Testis (tissue), 5 donors: ENCODE measurements at places on chromosomes 4 and X. TPM values are rescaled to one million over a fixed set of nuclear protein-coding genes. Genes with fewer than 3 reads are reported as not detected.

CXorf49 gene
- total RNA-seq, result 19.1 TPM

GUCY1A1 gene
- total RNA-seq, result 4.6 TPM

PRIMPOL gene
- 17.6 TPM for total RNA-seq

RAB33B gene
- 12.1 TPM for total RNA-seq

CSAG2 gene
- total RNA-seq, result not detected

ZNF518B gene
- 38.1 TPM for total RNA-seq

OPHN1 gene
- 5.7 TPM for total RNA-seq

AMBN gene
- total RNA-seq, result not detected

WDR17 gene
- 9.3 TPM for total RNA-seq

ITM2A gene
- total RNA-seq, result 6.8 TPM

GPRIN3 gene
- 2.5 TPM for total RNA-seq

TSC22D3 gene
- total RNA-seq, result 123 TPM

MAGT1 gene
- total RNA-seq, result 29.1 TPM

STATH gene
- not detected for total RNA-seq

GC gene
- total RNA-seq, result not detected

SLC6A14 gene
- total RNA-seq, result not detected

GPR50 gene
- total RNA-seq, result not detected

PPP2R2C gene
- 13.1 TPM for total RNA-seq

EOLA2 gene
- total RNA-seq, result 35.1 TPM

BEX5 gene
- 29.4 TPM for total RNA-seq

SHROOM3 gene
- 7.2 TPM for total RNA-seq

DOK7 gene
- 22.9 TPM for total RNA-seq

FOXR2 gene
- 3.3 TPM for total RNA-seq

PHEX gene
- total RNA-seq, result 0.37 TPM

CABS1 gene
- 66.2 TPM for total RNA-seq

PABPC4L gene
- total RNA-seq, result 1.0 TPM

BEX2 gene
- total RNA-seq, result 116 TPM

PRDM8 gene
- total RNA-seq, result 4.3 TPM

VCX3A gene
- total RNA-seq, result 110 TPM

ELF4 gene
- 4.2 TPM for total RNA-seq

PCDH18 gene
- total RNA-seq, result 15.3 TPM

HTN1 gene
- total RNA-seq, result not detected

MYOZ2 gene
- total RNA-seq, result 4.3 TPM

BEND4 gene
- total RNA-seq, result 35.7 TPM

TECRL gene
- 0.37 TPM for total RNA-seq

TACC3 gene
- 82.9 TPM for total RNA-seq

LONRF3 gene
- total RNA-seq, result 9.7 TPM

EGFL6 gene
- 0.56 TPM for total RNA-seq

TMPRSS11F gene
- 1.1 TPM for total RNA-seq

GPR82 gene
- 0.16 TPM for total RNA-seq

CCSER1 gene
- total RNA-seq, result 82.8 TPM

HSFX4 gene
- 2.4 TPM for total RNA-seq

PAGE2B gene
- 50.8 TPM for total RNA-seq

TACR3 gene
- total RNA-seq, result 0.19 TPM

SNX25 gene
- total RNA-seq, result 50.5 TPM

PPEF2 gene
- 0.71 TPM for total RNA-seq

HDAC8 gene
- 30.3 TPM for total RNA-seq

F9 gene
- total RNA-seq, result not detected

PAGE5 gene
- 28.7 TPM for total RNA-seq

KIAA1210 gene
- total RNA-seq, result 245 TPM

DCAF8L2 gene
- 175 TPM for total RNA-seq

GAGE12J gene
- 8.5 TPM for total RNA-seq

PCYT1B gene
- total RNA-seq, result 15.5 TPM

HTN3 gene
- total RNA-seq, result not detected

EXOC1L gene
- total RNA-seq, result not detected
